ENCODE measurements at places on chromosomes 11 and 22.

- no peak for DNase-seq
Measured at GRCh38 chr11:12238420-12238819, 128.0 kb downstream of the MICAL2 start.

DNA sequence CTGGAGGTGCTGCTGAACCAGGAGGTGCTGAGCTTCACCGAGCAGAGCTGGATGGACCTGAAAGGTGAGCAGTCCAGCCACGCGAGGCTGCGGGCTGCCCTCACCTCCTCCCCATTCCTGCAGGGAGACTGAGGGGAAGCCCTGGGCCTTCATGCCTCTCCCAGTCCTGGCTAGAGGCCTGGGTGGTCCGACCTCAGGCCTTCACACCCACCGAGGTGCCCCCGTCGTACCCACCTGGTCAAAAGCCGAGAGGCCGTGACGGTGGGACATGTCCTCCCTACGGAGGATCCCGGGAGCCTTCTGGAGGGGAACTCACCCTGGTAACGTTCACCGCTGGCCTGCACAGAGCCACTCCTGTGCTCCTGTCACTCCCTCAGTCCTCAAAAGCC lies 5.1 kb downstream of the SUSD2 start:
- no peak for DNase-seq

GRCh38 chr11:125975634-125976033 lies 29.8 kb downstream of the VSIG10L2 start:
- DNase-seq, result no peak

DNA sequence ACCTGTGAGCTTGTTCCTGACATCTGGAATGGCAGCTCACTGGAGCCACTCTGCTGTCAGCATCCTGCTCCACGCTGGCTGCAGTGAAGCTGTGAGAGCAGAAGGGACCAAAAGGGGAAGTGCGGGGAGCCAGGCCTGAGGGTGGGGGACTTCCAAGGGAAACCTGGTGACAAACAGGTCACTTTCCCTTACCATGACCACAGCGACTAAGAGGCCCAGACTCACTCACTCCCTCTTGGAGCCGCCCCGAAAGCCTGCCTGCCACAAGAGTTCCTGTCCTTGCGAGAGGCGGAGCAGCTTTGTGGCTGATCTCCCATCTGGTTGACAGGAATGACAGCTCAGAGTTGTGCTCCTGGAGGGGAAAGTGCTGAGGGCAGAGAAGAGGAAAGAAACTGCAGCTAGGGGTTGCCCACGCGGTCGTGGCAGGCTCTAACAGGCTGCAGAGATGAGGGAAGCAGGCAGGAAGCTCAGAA lies 183.8 kb upstream of the NTM start:
- DNase-seq, result no peak

DNA sequence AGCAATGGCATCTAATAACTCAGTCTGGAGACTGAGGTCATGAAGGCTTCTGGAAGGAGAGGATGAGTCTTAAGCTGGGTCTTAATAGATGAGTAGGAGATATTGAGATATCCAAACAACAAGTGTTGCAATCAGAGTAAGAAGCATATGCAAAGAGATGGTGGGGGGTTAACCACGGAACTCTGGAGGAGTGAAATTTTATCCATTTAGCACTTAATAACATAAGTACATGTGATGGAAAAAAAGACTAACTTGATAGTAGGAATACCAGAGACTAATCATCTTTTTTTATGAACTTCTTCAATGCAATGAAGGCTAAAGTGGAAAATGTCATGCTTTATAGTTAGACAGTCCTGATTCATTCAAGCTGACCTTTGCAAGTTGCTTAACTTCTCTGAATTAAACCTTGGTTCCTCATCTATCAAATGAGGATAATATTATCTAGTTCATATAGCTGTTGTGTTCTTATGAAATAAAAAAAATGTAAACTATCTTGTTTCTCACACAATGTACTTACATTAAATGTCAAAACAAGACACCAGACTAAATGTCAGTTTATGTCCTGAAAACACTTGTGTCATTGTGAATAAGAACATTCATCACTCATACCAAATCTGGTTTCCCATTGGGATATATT lies 403.1 kb upstream of the CCDC90B start:
- DNase-seq, result no peak

DNA sequence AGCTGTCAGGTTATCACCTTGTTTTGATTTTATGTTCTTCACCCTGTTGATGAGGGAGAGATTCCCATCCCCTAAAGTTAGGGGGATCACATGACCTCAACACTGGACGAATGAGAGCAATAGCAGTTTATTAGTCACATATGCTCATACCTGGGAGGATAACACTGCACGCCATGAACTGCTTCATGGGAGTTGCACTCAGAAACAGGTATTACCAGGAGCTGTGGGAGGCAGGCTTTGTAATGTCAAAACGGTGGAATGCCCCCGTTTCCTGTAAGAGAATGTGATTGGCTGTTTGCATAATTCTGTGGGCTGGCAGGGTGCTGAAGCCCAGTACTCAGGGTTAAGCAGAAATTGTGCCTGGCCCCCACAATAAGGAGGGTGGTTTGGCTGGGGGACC lies 3.2 kb upstream of the THY1 start:
- no peak for DNase-seq
